ENCODE measurements at places on chromosomes 7 and 10.

- no peak for DNase-seq
These were observed 227.1 kb downstream of the FANK1 start for GRCh38 chr10:126123466-126123865.

GRCh38 chr7:22548313-22548712, 48.3 kb upstream of the STEAP1B start:
- no peak for DNase-seq

- DNase-seq = no peak
These were observed 116.3 kb downstream of the CUX1 start for GRCh38 chr7:101933688-101934121.

DNA sequence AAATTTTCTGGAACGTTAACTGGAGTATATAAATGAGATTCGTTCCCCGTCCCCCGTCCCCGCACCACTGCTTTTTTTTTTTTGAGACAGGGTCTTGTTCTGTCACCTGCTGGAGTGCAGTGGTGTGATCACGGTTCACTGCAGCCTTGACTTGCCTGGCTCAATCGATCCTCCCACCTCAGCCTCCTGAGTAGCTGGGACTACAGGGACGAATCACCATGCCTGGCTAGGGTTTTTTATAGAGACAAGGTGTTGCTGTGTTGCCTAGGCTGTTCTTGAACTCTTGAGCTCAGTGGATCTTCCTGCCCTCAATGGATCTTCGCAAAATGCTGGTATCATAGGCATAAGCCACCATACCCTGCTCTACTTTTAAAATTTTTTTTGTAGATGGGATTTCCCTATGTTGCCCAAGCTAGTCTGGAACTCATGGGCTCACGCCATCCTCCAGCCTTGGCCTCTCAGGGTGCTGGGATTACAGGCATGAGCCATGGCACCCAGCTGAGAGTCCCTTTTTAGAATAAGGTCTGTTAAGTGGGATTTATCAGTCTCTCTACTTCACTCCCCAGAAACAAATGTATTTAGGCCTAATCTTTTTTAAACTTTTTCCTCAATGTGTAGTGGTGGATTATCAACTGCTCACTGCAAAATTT, 122.9 kb downstream of the LYZL1 start:
- no peak for DNase-seq

Measured in activated T-cell treated with anti-CD3 and anti-CD28 coated beads for 48 hours (primary cell).